Smooth muscle cell of the brain vasculature (primary cell): ENCODE measurements at places on chromosomes 2 and 18.

- DNase-seq: no peak
Measured at GRCh38 chr2:144201868-144202468, 318.0 kb downstream of the ZEB2 start.

- no peak for DNase-seq
Measured at GRCh38 chr18:2853926-2854664, 7.3 kb downstream of the EMILIN2 start.

- DNase-seq: no peak
Measured at GRCh38 chr18:55427951-55428350, 160.0 kb downstream of the TCF4 start.

DNA sequence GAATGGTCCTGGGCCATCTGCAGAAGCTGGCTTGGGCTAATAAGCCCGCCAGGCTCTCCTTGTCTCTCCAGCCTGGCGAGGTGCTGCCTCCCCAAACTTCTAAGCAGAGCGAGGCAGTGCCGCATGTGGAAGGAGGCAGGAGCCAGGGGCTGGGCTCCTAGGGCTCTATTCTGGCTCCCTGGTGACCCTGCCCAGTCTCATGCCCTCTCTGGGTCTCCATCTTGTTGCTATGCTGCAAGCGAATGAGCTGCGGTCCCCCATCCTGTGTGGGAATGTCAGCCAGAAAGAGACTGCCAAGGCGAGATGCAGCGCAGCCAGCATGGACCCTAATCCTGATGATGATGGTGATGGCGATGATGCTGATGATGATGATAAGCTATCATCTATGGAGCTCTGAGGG is 48.7 kb downstream of the TNS1 start:
- no peak for DNase-seq

GRCh38 chr18:76252880-76253279 is 242.2 kb downstream of the ZNF516 start:
- no peak for DNase-seq

DNA sequence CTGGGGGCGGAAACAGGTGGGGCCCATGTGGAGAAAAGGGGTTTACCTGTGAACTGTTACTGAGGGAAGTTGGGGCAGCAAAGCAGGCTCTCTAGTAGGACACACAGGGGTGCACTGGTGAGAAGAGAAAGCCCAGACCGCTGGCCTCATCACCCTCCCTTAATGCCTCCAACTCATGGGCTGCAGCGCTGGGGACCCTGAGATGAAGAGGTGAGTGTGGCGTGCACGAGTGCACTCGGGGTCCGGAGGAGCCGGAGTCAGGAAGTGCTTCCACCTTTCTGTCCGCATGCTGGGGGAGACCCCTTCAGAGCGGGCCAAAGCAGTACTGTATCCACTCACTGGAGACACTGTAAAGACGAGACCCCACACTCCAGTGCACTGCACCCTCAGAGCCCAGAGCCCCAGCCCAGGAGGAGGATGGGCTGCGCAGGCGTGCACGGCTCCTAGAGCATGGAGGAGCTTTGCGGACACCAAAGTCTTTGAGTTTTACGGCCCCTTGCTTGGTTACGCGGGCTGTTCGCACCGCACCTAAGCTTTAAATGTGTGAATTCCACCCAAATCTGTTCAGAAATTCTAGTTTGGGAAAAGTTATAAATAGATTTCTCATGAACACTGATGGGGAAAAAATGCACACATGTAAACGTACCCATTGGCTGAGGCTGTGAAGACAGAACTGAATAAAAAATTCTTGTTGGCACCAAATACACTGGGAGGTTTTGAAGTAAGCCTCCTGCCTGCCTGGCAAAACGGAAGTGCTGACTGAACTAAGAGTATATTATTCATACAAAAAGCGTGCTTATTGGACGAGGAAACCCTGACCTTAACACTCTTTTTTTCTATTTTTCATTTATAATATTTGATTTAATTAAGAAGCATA is 45.4 kb upstream of the PPP4R1 start:
- DNase-seq: no peak

DNA sequence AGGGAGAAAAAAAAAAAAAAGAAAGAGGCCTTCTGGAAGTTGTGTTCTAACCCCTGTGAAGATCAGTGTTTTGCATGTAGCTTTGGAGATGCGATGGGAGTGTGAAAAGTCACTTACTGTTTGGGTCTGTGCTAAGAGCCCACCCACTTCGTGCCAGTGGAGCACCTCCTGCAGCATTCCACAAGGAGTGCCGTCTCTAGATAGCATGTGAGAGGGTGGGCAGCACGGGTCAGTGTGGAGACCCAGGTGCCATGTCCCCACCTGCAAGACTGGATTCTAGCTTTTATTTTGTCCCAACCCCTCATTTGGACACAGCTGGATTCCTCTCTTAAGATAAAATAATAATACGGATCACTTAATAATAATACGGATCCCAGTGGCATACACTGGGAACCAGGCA is 12.5 kb upstream of the TMEM185B start:
- DNase-seq: no peak

DNA sequence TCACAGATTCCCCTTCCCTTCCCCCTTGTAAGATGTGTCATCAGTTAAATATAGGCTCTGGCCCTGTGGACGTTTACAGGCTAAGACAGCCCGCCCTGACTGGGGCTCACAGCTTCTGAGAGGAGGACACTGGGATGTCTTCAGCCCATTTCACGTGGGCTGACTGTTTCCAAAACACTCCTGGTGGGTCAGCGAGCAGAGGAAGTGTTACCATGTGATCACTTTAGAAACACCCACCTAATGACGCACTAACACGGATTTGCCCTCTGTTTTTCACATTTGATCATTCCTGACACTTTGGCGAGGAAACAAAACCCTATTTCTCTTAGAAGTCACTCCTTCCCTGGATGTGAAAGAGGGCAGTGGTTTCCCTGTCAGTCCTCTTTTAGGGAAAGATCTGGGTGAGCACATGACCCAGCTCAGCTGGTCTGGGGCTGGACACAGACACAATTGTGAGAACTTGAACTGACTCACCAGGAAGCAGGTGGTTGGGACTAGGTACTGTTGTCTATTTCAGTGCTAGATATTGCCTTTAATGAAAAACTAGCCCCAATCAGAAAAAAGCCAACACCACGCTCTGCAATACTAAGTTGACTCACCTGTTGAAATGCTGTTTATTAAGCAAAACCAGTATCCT is 38.8 kb downstream of the BMP10 start:
- no peak for DNase-seq

DNA sequence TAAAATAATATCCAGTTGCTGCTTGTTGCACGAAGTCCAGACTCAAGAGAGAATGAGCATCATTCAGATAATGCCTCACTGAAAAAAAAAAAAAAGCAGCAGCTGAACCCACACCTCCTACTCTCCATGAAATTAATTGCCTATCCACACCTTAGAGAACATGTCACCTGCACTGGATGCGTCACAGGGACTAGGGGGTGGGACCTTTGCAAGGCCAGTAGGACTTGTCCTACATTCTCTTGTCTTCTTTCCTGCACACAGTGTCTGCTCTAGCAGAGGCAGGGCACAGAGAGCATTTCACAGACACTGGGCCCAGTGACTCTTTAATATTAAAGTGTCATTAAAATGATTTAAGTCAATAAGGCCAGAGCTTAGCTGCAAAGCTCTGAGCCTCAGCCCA is at the start of gene ABCA12:
Gene ABCA12, minus strand, starts transcription at position 148 of the 400 bp plus-strand sequence. CDS start 418 bp downstream, outside the sequence.
- no peak for DNase-seq

- no peak for DNase-seq
Measured at GRCh38 chr2:221123396-221123795, 448.7 kb downstream of the EPHA4 start.

GRCh38 chr2:25402477-25402876 is 60.8 kb upstream of the DNMT3A start:
- DNase-seq: no peak

DNA sequence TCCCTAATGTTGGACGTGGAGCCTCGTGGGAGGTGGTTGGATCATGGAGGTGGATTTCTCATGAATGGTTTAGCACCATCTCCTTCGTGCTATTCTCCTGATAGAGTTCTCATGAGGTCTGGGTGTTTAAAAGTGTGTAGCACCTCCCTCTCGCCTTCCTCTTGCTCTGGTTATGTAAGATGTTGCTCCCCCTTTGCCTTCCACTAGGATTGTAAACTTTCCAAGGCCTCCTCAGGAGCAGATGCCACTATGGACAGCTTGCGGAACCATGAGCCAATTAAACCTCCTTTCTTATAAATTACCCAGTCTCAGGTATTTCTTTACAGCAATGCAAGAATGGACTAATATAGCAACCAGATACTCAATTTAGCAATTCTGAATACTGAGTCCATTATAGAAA is 82.4 kb upstream of the PELI1 start:
- no peak for DNase-seq

- no peak for DNase-seq
Measured at GRCh38 chr18:2948038-2948437, 64.9 kb downstream of the LPIN2 start.
